ENCODE measurements at places on chromosomes 7 and 10.

DNA sequence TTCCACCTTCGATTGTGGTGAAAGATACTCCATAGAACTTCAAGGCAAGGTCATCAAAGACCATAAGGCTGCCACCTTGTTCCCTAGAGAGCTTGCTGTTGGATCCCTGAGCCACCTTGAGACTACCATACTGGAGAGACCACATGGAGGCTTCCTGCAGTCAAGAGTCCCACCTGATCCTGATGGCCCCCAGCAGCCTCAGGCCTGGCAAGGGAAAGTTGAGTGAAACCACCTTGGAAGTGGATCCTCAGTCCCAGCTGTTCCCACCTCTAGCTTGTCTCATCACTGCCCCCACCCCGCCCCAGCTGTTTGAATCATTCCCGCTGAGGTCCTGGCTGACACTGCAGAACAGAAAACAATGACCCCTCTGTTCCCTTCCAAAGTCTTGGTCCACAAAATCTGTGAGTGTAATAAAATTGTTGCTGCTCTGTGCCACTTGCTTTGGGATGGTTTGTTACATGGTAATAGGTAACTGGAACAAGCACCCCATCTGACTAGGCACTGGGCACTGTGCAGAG, 32.0 kb downstream of the PRLHR start:
- DNase-seq: no peak

DNA sequence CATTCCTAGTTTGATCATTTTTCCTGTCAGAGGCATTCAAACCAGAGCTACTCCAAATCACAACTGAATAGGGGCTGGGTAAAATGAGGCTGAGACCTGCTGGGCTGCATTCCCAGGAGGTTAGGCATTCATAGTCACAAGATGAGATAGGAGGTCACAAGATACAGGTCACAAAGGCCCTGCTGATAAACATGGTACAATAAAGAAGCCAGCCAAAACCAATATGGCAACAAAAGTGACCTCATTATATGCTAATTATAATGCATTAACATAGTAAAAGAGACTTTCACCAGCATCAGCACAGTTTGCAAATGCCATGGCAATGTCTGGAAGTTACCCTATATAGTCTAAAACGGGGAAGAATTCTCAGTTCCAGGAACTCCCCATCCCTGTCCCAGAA, 37.3 kb downstream of the TWIST1 start:
- DNase-seq: no peak

GRCh38 chr10:35488228-35488627, 116.9 kb upstream of the GJD4 start:
- no peak for DNase-seq

- no peak for DNase-seq
Observed at GRCh38 chr7:8120390-8121058, 141.4 kb downstream of the ICA1 start.

DNA sequence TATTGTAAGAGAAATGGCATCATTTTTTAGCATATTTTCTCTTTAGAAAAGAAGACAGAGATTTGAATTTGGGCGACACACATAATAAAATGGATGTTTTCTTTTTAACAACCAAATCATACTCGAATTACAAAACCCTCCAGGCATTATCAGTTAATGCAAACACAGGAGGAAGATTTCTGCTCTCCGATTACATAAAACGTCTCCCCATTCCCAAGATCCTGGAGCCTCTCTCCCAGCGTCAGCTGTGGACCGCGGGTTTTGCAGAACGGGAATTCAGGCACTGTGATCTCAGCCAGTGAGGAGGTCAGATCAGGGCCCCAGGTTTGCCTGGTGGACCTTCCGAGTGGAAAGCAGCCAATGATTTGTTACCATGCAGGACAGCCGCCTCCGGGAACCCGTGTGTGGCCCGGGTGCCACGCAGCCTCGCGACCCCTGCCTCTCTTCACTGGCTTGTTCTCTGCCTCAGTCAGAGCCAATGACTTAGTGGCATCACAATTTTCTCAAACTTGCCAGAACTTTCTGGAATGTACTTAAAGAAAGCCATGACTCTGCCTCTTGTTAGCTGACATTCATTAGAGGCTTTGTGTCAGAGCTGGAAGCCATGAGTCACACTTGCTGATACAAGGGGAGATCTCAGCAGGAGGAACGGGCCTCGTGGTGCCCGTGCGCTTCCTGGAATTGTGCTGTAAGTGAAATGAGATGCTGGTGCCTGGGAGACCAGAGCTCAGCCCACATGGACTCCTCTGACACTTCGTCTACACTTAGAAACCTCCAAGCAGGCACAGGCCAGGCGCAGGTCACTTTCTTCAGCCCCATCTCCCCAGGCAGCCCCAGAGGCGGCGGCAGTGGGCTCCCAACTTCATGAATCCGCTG, 246.1 kb downstream of the KLF6 start:
- no peak for DNase-seq

- DNase-seq: no peak
Observed at GRCh38 chr7:29163854-29164253, 17.5 kb upstream of the CPVL start.

GRCh38 chr7:157884461-157885062, 547.8 kb downstream of the DNAJB6 start:
- no peak for DNase-seq

GRCh38 chr10:64506963-64507362, 985.8 kb downstream of the REEP3 start:
- DNase-seq: no peak
